ENCODE measurements at places on chromosomes 11 and 22.

GRCh38 chr11:82465481-82465880 is 268.2 kb downstream of the FAM181B start:
- DNase-seq = no peak

DNA sequence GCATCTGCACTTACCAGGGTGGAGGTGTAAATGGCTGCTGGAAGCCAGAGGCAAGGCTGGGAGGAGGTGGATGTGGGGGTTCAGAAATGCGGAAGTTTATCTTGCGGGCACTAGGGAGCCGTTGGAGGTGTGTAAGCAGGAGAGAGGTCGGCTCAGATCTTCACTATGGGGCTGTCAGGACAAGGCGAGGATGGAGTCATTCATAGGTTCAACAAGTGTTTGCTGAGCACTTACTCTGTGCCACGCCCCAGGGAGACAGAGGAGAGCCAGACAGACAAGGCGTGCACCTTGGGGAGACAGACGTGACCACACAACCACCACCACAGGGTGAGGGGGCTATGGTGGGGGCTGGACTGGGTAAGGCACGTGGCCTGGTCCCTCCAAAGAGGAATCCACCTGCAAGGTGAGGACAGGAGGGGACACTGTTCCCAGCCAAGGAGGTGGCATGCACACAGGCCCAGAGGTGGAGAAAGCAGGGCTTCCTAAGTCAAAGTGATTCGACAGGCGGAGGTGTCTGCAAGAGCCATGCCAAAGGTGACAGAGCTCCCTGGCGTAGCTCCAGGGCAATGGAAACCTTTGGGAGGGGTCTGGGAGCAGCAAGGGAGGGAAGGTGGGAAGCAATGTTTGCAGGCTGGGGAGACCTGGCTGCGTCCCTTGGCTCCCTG is 30.8 kb upstream of the TCF20 start:
- no peak for DNase-seq

DNA sequence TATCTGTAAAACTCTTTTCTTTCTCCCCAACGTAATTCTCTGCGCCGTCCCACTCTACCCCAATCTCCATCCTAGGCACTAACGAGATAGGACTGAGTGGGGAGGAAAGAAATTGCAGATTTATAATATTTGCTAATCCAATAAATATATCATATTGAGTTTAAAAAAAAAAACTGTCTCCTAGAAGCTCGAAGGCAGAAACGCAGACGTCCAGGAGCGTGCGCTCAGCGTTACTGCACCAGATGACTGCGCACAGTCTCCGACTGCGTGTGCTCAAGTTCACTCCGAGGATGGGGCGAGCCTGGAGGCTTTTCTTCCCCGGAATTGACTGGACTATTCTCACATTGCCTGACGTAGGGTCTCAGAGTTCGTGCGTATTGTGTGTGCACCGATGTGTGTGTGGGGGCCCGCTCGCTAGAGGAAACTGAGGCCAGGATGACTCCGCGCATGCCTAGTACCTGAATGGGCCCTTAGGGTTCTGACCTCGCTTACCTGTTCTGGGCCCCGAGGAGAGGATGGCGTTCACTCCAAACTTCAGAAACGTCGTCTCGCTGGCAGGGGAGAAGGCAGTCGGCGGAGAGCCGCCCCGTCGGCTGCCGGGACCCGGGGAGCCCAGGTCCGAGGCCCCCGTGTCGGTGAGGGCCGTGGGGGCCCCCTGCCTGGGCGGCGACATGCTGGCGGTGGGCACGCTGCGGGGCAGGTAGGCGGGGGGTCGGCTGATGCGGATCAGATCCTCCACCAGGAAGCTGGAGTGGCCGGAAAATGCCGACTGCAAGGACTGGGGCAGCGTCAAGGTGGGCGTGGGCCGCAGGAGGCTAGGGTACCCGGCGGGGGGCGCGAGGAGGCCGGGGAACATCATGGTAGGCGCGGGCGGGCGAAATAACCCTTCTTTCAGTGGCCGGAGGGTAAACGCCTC is 551 bp downstream of the DBX1 start:
- DNase-seq = no peak

GRCh38 chr11:122105044-122105758 is 10.8 kb downstream of the BLID start:
- DNase-seq = no peak

GRCh38 chr11:121129362-121130340 is 28.6 kb downstream of the TECTA start:
- no peak for DNase-seq

- DNase-seq = no peak
Measured at GRCh38 chr11:117570701-117571100, 226.3 kb downstream of the DSCAML1 start.

DNA sequence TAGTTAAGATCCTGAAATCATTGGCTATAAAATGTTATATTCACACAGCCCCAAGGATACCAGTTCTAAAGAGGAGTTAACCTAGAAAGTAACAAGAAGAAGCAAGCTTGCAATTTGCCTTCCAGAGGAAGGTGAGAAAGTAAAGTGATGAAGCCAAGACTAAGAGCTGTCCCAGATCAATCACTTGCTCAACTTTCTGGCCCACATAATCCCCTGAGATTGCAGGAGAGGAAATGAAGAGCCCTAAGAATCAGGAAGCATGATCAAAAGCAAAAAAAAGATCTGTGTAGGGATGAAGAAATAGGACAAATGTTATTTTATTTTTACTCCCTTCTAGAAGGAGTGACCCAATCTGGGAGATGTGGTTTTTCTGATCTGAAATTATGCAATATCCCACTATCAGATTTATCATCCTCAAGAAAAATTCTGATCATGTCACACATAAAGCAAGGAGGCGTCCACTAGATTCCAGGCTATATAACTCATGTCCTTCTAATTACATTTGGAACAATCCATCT is 180.3 kb upstream of the GUCY1A2 start:
- DNase-seq = no peak

- no peak for DNase-seq
Measured at GRCh38 chr11:17013548-17014320, 480 bp downstream of the PLEKHA7 start.

DNA sequence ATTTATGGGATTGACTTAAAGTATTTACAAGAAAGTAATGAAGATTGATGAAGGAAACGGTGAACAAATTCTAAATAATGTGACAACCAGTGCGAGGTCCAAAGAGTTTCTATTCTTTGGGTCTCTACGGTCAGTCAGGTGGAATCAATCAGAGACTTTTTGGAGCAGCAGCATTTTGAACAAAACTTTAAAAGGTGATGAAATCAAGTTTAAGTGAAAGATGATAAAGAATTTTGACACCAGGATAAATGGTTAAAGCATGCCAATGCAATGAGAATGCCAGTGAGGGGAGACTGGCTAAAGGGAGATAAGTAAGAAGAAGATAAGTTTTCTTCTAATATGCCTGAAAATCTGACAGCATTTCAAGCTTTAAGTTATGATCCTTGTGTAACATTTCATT is 67.9 kb downstream of the DCUN1D5 start:
- no peak for DNase-seq

- DNase-seq = no peak
Measured at GRCh38 chr11:77027275-77027674, 6.9 kb upstream of the B3GNT6 start.

DNA sequence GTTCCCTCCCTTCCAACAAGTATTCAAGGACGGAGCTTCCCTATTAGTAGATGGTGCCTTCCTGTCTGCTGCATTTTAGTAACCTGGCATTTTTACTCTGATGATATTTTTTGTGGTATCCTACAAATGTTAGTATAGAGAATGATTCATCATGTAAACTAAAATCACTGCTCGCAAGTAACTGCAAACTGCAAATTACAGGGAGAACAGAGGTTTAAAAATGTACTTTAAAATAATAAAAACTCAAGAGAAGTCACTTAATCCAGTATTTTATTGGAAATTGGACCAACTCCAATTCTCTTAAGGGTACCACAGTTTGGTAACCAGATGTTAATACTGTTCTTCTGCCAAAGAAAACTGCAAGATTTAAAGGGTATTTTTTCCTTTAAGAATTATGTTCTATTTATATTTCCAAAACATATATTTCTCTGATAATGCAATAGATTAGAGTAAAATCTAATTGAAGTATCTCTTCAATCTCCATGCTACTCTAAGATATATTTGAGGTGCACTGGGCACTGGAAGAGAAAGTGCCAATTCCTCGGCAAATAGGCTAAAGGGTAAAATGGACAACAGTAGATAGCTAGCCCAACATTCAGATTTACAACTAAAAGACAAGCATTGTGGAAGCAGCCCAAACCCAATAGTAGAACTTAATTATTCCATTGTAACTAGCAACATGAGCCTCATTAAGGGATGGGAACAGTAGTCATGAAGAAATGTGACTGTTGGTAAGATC is 298.0 kb downstream of the TTC28 start:
- no peak for DNase-seq

- DNase-seq = no peak
Measured at GRCh38 chr11:91686700-91687099, 537.9 kb upstream of the FAT3 start.

- no peak for DNase-seq
Measured at GRCh38 chr22:20400606-20401375, 6.8 kb downstream of the ZNF74 start.

DNA sequence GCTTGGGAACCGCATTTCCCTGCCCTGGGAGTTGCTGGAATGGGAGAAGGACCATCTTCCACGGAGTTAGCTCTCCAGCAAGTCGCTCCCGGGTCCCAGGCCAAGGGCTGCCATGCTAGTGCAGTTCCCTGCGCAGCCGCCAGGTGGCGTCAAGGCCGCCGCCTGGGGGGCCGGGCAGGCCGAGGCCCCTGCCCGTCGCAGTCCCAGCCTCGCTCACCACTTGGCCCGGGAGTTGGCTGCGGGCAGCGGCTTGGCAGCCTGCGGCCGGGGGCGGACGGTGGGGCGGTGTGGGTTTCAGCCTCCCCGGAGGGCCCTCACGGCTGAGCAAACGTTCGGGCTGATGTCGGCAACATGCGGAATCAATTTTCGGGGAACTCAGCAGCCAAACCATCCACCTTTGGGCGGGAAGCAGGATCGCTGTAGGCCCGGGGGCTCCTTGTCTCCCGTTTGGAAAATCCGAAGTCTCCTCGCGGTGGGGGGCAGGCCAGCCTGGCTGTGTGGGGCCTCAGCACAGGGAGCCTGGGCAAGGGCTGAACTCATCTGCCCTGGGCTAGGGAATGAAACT is 415.1 kb downstream of the SOX6 start:
- DNase-seq = no peak

DNA sequence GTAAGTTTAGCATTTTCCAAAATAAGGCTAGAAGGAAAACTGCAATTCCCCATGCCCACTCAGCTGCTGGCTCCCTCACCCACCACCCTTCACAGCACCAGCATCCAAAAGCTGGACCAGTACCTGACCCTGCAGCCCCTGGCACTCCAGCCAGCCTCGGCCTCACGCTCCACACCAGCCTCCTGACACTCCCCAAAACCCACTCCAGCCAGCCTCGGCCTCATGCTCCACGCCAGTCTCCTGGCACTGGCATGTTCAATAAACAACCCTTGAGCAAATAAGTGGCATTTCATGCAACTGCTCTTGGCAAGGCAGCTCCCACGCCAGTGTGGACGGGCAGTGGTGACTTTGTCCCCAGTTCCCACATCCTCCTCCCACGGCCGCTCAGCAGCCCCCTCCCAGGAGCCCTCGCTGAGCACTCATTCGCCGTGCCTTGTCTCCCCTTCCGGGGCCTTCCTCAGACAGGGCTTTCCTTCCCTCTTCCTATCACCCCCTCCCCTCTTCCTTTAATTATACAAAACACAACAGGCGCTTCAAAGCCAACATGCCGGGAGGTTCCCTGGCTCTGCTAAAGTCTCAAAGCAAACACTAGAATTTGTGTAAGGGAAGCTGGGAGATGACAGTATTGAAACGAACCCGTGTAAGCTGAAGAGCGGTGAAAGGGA is 6.8 kb downstream of the TOLLIP start:
- DNase-seq = no peak

DNA sequence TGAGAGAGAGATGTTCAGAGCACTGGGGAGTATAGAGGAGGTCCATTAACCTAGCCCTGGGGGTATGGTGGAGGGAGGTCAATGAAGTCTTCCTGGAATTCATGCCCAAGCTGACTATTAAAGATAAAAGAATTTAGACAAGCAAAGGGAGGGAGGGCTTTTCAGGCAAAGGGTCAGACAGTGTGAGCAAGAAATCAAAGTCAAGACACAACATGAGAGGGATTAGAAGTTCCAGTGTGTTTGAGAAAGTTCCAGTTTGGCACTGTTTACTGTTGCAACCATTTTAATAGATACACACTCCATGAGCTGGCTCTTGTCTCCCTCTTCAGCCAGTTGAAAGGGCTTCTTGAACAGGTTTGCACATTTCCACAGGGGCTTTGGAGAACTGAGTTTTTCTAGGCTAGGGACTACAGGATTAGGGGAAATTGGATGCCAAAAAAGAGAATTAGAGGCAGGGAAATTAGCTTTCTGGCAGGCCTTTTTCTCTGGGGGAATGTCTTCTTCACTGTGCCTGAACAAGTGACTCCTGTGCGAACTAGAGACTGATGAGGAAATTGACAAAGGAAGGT is 14.7 kb upstream of the NNMT start:
- DNase-seq = no peak
